ENCODE measurements at places on chromosomes 16 and 17.

- peak; percentile 76 for DNase-seq
Measured at GRCh38 chr17:44779211-44780025, 20.6 kb downstream of the ADAM11 start.

DNA sequence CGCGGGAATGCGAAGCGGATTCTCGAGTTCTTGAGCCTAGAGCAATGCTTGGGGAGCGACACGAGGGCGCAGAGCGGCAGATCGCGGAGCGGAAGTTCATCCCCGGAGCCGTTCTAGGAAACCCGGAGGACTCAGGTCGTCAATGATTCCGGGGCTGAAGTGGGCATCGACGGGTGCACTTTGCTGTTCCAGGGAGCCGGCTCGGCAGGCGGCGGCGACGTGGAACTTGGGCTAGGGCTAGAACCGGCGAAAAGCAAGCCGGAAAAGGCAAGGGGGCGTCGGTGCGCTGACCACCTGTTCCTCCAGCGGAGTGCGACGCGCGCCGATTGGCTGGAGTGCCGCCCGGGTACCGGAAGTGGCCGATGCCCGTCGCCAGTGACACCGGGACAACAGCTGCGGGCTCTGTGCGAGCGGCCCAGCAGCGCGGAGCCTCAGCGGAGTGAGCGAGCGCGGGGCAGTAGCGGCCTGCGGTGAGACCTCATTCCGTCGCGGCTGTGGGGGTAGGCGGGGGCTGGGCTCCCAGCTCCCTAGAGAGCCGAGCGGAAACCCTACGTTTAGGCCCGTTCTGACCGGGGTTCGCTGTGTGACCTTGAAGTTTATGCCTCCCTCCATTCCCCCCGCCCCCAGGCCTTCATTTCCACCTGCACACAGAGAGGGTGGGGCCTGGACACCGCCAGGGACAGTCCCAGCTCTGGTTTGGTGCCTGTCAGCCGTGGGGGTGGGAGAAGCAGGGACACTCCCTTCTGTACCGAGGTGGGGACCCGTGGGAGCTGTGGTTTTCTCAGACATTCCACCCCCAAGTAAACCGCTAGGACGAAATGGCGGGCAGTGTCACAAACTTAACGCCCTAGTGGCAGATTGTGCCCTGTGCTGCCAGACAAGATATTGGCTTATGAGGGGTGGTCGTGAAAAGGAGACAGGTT lies at the start of gene ZFP3:
Gene ZFP3, plus strand, starts transcription at position 362 of the 923 bp plus-strand sequence. CDS start 13,038 bp downstream, outside the sequence.
- DNase-seq: no peak

GRCh38 chr16:53566552-53567245 lies 63.7 kb upstream of the AKTIP start:
- no peak for DNase-seq

- DNase-seq: no peak
Measured at GRCh38 chr17:73453090-73453489, 141.3 kb upstream of the CDC42EP4 start.

DNA sequence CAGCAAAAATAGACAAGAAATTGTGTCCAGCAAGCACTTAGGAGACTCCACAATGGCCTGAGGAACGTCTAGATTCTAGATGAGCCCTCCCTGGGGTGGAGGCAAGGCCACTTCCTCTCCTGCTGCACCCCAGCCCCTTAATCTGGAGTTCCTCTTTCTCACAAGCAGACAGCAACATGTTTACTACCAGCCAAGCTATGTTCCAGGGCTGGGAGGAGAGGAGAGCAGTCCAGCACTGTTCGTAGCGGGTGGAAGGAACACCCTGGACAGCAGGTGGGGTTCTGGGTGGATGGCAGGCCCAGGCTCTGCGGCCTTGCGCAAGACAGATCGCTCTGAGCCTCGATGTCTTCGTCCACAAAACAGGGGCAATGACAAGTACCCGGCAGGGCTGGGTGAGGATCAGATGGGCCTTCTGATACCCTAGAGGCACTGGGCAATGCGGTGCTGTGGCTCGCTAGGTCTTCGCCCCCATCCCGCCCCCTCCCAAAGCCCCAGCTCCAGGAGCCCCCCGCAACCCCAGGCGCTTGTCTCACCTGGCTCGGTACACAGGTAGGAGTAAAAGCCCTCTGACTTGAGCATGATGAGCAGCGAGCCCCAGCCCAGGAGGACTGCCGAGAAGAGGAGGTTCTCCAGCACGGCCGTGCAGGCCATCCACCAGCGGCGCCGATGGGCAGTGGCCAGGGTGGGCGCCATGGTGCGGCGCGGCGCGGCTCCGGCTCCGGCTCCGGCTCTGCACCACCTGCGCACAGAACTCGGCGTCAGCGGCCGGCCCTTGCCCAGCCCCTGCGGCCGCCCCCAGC lies 1.3 kb downstream of the SLC43A2 start:
- DNase-seq: no peak

GRCh38 chr16:83814659-83814985 lies 6.8 kb downstream of the HSBP1 start:
- DNase-seq: no peak

- peak; percentile 16 for DNase-seq
Measured at GRCh38 chr16:54921206-54921824, 9.3 kb upstream of the IRX5 start.

DNA sequence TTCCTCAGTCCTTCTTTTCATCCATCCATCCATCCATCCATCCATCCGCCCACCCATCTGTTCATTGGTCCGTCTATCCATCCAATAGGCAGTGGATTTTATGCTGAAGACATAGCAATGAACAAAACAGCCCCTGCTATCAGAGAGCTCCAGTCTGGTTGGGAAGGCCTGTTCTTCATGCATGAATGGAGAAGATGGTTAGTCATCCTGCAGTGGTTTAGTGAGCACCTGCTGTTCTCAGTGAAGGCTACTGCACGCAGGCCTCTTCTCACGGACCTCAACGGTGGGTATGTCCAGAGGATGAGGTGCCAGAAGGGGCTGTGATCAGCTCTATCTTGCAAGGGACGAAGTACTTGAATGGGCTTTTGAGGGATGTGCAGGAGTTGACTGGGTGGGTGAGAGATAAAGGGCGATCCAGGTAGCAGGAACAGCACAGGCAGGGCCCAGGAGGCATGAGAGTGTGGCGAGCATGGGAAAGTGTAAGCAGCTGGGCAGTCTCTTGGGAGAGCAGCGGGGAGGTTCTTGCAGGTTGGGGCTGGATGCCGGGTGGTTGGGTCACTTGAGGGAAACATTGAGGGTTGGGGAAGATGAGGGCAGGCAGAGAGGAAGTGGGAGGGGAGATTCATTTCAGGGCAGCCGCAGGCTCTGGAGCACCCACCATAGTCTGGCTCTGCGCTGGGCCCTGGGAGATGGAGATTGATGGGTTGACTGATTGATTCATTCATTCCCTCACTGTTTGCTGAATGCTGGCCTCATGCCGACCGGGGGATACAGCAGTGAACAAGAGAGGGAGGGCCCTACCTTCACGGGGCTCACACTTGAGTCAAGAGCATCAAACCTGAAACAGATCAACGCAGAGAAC lies 115.0 kb upstream of the CIBAR2 start:
- no peak for DNase-seq

GRCh38 chr16:80723981-80724380 lies 80.4 kb downstream of the CDYL2 start:
- DNase-seq: no peak

DNA sequence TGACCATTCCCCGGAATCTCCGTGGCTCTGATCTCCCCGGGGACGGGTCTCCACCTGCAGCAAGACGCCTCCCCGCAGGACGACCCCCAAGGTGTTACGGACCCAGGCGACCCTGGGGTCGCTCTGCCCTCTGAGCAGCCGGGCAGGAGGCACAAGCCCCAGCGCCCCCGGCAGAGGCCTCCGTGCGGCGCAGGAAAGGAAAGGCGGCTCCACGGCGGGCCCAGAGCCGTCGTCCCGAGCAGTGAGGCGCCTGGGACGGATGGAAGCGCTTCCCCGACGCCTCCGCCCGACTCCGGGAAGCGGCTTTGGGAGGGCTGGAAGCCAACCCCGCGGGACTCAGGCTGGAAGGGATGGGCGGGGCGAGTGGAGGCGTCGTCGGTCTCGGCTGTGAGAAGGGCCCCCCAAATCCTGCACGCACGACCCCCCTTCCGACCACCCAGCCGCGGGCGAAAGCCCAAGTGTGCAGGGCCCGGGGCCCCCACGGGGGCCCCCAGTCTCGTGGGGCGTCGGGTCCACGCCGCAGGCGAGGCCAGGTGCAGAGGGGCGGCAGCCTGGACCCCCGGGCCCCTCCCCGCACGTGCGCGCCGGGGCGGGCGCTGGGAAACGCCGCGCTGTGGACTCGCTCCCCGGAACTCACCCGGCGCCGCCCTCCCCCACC lies 32.7 kb upstream of the RPH3AL start:
- DNase-seq: no peak

Measured in HT1080 (cell line).